ENCODE measurements at places on chromosomes 6 and 20.

- no peak for DNase-seq
Observed at GRCh38 chr6:9332241-9332780, 897.0 kb upstream of the SLC35B3 start.

DNA sequence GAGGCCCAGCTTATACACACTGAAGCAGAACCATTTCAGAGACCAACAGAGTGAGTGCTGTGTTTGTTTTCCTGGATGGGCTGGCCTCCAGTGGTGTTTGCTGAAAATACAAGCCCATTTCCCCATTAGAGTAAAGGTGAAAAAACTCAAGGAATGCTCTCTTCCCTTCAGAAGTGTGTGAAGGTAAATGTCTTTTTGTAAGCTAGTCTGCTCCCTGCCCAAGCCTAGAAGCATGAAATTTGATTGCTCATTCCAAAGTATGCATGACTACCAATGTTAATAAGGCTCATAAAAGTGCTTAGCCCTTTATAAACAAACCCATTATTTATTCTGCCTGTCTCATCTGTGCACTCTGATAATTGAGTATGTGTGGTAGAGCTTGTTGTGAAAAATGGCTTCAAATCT, 59.1 kb downstream of the ADGRF1 start:
- no peak for DNase-seq

- no peak for DNase-seq
Observed at GRCh38 chr6:52801188-52801841, 2.3 kb downstream of the GSTA1 start.

DNA sequence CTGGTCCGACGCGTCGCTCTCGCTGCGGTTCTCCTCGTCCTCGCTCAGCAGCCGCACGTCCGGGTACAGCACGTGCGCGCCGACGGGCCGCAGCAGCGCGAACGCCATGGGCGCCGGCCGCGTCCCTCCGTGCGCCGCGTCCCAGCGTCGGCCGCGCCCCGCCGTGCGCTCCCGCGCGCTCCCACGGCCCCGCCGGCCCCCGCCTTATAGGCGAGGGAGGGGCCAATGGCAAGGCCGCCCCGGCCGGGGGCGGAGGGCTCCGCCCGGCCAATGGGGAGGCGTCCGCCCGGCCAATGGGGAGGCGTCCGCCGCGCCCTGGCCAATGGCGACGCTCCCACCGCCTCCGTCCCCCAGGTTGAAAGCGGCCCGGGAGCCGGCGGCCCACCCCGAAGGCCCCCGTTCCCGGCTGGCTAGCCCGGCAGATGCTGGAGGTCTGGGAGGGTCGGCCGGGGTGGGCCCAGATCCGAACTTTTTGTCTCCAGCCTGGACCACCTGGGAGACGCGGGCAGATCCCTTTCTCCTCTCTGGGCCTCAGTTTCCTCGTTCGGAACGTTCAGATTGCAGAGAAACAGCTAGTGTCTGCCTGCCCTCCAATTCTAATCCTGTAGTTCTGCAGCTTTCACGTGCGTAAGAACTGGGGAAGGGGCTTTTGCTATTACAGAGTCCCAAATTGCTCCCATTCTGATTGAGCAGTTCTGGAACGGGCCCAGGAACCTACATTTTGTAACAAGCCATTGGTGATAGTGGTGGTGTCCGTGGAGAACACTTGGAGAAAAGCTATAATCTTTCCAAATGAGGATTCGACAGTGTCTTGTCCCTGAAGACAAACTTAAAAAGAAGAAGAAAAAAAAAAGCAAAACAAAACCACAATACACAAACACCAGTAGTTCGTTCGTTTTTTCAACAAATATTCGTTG, at the start of gene TCF15:
TCF15 (minus strand) TSS at position 180 of the 917 bp plus-strand sequence; CDS start at position 108, 72 bp downstream.
- no peak for DNase-seq

- no peak for DNase-seq
Observed at GRCh38 chr20:50111829-50112495, 988 bp downstream of the UBE2V1 start.

GRCh38 chr6:4314201-4314707, 178.9 kb upstream of the ECI2 start:
- DNase-seq, result no peak

DNA sequence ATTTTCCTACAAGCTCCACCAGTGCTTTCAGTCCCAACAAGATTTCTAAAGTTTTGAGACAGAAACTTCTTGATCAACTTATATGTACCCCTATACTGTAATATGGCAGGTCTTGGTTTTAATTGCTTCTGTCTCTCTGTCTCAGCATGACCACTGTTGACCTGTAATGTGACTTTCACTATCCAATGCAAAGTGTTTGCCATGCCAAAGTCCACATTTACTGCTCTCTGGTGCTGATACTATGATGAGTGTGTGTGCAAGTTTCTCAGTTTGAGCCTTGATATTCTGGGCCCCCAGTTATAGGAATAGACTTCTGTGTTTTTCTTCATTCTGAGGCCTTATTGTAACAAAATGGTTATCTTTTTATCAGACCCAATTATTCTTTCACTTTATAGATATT, 45.8 kb downstream of the OR2J2 start:
- no peak for DNase-seq

DNA sequence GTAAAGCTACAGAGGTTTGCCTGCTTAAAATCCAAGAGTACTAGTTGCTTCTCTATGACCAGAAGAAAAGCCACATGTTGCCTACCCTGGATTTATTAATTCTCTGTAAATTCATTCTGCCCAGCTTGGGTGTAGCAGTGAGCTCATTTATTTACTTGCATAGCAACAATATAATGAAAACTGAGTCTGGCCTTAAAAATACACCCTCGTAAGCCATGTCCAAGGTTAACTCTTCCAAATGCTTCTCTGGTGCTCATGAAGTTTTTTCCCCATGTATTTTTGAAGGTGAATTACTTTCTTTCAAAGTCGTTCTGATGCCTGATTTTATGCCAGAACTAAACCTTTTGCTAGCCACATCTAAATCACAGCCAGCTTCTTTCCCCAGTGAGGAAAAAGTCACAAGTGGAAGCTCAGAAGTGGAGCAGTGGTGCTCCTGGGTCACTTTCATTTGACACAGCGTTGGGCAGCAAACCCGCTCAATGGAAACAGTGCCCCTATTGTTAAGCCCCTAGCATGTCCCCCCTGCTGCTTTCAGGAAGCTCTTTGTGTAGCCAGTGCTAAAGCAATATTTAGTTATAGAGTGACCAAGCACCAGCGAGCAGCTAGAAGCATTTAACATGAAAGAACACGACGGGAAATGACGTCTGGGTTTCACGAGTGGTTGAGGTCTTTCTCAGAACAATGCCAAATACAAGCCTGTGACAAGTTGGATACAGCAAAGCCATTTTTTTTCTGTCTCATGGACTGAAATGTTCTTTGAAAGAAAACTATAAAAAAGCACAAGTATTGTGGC, 29.8 kb downstream of the NEDD9 start:
- DNase-seq, result peak; percentile 94

- DNase-seq, result no peak
Observed at GRCh38 chr6:56913285-56914074, 41.4 kb upstream of the BEND6 start.

GRCh38 chr20:61555566-61555965, 303.5 kb downstream of the CDH4 start:
- DNase-seq, result no peak

GRCh38 chr20:35582741-35583404, 32.8 kb upstream of the SPAG4 start:
- no peak for DNase-seq

- no peak for DNase-seq
Observed at GRCh38 chr20:35005463-35005961, 49.8 kb downstream of the MYH7B start.

GRCh38 chr6:38152620-38153019, 333.1 kb downstream of the ZFAND3 start:
- no peak for DNase-seq

DNA sequence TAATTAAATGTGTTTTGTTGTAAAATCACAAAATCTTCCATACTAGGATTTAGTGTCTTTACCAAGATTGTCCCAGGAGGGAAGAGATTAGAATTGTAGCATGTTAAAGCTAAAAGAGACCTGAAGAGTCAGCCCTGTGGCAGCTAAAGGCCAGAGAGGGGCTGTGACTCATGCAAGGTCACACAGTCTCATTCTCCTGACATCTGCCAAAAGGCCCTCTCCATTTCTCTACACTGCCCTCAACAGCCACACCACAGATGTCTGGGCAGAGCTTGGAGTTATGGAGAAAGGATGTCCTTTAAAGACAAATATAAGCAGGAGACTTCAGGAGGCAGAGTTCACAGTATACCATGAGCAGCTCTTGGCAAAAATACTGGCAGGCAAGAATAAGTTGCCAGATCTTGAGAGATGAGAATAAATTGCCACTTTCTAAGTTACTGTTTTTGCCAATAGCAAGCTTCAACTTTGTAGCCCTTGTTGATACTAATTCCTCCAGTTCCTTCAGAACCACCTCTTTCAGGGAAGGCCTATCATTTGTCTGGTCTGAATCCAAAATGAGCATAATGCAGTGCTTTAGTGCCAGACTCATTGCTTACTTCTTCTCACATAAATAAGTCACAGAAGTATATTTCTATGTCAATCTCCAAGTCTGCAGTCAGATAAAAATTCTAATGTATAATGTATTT, 41.7 kb downstream of the AKIRIN2 start:
- DNase-seq, result no peak

GRCh38 chr20:25321991-25322390, 68.6 kb downstream of the ABHD12 start:
- DNase-seq, result no peak

GRCh38 chr20:5128886-5129285, 2.1 kb downstream of the CDS2 start:
- no peak for DNase-seq

DNA sequence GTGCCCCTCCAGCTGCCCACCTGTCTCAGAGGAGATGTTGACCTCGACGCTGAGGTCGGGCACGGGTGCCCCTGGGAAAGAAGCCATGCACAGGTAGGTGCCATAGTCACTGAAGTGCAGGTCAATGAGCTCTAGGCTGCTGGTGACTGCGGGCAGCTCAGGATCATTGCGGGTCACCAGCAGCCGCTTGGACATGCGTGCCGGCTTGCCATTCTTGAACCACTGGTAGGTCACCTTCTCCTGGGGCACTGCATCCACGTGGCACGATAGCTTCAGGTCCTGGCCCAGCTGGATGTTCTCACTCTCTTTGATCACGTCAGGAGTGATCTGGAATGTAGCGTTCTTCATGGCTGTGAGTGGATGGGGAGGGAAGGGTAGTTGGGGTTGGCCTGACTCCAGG, 45.7 kb downstream of the MDGA1 start:
- no peak for DNase-seq

DNA sequence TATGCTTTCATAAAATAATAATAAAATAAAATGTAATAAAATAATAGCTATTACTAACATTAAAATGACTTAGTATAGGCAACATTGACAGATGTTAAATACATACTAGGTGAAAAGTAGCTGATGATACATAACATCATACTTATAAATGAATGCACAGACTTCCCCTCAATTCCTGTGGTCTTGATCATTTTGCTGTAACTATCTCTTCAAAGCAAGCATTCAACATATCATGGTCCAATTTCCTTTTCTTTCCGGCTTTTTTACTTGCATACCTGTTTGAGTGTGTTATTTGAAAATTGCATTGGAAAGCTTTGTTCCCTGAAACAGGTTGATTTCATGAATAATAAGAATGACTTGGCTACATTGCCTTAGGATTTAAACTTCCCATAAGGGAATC, 309.3 kb downstream of the HDGFL1 start:
- no peak for DNase-seq

DNA sequence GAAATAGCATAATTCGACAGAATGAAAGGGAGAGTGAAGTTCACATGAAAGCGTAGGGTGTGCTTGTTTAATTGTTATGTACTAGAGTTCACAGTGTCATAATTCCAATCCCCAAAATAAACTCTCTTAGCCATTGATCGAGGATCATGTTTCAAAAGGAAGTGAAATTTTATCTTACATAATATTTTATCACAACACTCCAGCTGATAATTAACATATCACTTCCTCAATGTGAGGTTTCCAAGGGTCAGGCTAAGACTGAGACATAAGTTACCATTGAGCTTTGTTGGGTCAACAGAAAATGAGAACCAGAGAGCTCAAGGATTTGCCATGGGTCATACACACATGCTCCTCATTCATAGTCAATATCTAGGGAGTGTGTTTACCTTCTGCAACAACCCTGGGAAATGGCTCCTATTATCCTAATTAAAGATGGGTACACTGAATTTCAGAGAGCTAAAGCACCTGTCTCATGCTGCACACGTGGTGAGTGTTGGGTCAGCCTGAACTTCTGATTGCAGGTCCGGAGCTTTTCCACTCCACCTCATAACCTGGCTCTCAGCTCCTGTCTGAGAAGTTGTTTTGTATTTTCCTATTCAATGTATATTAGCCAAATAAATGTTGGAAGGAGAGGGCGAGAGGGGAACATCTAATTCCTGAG, 3.0 kb downstream of the GSTA2 start:
- no peak for DNase-seq
